Stimulated activated CD8-positive, alpha-beta memory T cell treated with anti-CD3 and anti-CD28 coated beads, Interleukin-4, amount 100 ng/mL, for 1 hour (primary cell): ENCODE measurements at places on chromosomes 7 and 10.

GRCh38 chr10:119724593-119725516 lies 995 bp upstream of the INPP5F start:
- DNase-seq, result no peak

DNA sequence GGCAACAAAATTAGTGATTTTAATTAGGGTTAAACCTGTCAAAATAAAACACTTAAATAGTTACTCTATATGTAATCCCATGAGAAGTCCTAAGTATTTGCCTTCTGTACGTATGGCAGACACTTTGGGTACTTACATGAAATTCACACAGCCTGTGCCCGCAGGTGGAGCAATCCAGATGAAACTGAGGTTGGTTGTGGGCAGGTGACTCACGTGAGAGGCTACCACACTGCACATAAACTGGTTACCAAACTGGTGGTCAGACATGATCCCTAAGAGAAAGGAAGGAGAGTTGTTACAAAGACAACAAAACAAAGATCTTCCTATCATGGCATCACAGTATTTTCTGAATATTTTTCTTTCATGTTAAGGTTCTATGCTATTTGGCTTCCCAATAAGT lies 156.1 kb downstream of the RELN start:
- DNase-seq, result no peak

GRCh38 chr10:63887023-63887589 lies 365.9 kb downstream of the REEP3 start:
- DNase-seq, result no peak

GRCh38 chr10:93039721-93040120 lies 20.9 kb upstream of the CYP26C1 start:
- no peak for DNase-seq

DNA sequence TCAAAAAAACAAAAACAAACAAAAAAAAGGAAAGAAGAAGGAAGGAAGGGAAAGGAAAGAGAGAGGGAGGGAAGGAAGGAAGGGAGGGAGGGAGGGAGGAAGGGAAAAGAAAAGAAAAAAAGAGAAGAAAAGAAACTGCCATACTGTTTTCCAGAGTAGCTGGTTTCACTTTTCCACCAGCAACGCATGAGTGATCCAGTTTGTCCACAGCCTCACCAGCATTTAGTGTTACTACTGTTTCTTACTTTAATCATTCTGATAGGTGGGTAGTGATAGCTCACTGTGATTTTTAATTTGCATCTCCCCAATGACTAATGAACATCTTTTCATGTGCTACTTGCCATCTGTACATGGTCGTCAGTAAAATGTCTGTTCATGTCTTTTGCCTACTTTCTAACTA lies 9.6 kb downstream of the GSTK1 start:
- DNase-seq, result no peak

DNA sequence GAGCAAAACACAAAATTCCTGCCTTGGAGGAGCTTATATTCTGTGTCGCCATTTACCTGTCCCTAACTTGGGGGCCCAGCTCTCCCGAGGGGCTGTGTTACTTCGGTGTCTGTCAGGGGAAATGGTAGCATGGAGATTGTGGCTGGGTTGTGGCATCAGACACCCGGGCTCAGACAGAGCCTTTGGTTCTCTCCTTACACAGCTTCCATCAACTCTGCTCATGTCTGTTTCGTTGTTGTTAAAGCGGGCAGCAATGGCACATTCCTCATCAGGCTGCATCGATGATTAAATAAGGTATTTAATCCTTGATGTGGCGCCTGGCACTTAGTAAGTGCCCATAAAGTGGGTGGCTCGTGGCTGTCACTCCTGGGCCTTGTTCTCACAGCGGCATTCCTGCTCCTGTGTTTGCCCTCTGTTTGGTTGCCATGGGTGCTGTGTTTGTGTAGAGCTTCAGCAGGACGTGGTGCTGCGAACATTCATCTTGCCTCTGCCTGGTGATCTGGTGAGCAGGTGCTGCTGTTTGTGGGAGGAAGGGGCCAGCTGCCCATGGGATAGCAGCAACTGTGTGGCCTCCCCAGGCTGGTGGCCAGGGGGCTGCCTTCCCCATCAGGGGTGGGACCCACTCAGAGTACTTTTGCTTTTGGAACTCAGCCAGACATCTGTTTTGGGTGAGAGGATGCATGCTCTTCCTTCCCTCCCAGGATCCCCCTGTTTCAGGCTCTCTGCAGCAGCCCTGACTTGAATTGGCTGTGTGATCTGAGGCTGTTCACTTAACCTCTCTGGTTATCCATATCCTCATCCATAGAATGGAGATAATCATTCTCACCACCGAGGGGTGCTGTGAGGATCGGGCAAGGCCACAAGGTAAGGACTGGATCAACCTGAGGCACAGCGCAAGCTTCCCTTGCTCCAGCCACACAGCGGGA lies 207.2 kb upstream of the SVIL start:
- no peak for DNase-seq

DNA sequence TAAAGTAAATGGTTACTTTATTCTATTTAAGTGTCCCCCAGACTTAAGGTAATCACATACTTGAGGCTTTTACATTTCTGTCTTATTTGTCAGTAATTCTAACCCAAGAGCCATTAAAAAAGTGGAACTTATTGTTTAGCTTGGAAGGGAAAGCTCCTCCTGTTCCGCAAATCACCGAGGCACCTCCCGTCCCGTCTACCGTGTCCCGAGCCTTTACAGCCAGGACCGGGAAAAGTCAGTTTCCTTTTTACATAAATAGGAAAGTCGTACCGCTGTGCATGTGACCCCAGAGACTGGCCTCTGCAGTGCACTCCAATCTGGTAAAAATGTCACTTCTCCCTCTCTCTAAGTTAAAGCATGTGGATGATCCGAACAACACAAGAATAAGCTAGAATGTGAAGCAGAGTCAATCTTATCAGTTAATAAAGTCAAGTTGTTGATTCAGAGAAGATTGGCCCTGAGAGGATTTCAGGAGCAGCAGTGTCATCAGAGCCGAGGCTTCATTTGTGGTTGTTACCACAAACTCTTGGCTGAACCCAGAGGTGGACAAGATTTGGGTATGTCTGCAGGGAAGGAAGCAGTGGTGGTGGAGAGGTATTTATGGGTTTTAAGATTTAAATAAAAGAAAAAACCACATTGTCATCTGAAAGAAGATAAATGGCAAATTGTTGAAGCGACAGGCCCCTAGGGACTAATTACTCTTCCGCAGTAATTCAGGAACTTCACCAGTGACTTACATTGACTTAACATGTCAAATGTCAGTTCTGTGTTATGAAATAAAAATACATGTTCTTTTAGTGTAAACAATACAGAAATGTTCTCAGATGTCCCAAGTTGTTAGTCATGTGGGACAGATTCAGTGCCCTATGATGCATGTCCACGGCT lies 316.6 kb upstream of the ZNF32 start:
- no peak for DNase-seq

GRCh38 chr10:48492201-48492600 lies 112.7 kb downstream of the ARHGAP22 start:
- DNase-seq, result no peak

- no peak for DNase-seq
These were observed 882.6 kb downstream of the GRM8 start for GRCh38 chr7:126370038-126370668.

DNA sequence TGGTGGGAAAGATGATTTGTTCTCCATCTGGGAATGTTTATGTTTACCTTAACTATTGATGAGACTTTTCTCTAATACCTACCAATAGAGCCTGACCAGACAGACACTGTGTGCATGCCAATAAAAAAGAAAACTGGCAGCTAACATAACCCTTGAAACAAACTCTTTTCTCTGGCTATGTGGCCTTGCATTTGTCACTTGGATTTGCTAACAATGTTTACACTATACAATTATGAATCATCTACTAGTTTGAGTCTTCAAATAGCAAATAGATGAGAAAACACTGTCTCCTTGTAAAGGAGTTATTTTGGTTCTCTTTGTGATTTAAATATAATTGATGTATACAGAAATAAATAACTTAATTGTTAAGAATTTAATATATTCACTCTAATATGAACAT lies 273.1 kb downstream of the SEMA3D start:
- DNase-seq, result no peak

DNA sequence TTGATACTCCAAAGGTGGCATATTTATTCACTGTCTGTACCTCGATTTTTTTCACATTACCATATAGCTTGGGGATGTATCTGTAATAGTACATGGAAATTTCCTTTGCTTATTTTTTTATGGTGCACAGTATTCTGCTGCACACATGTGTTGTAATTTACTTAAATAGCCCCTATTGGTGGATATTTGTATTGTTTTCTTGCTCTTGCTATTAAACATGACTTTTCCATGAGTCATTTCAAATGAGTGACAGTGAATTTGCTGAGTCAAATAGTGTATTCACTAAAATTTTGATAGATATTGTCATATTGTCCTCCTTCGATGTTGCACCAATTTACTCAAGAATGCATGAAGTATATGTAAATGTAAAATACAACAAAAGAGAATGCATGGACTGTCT lies 122.7 kb upstream of the STEAP4 start:
- DNase-seq, result no peak

GRCh38 chr7:112076324-112076723 lies 129.9 kb downstream of the DOCK4 start:
- DNase-seq, result no peak

GRCh38 chr7:122651451-122651850 lies 47.5 kb downstream of the RNF133 start:
- no peak for DNase-seq

DNA sequence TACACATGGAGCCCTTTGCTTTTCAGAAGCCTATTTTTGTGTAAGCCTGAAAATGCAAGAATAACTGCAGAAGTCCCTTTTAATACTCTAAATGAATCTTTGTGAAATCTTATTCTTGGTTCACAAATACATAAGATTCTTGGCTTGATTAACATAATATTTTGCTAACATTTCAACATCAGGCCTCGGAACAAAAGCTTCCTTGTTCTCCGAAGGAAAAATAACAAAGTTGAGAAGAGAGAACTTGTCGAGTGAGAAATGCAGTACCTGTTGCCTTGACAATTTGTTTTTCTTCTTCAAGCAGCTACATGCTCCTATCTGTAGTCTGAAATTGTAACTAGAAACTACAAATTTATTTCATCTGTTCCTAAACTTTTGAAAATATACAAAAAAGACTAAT lies 8.5 kb downstream of the NT5C2 start:
- no peak for DNase-seq

GRCh38 chr10:11302181-11302580 lies 284.5 kb downstream of the CELF2 start:
- DNase-seq, result no peak

GRCh38 chr10:122102146-122102868 lies 113.3 kb downstream of the TACC2 start:
- no peak for DNase-seq

DNA sequence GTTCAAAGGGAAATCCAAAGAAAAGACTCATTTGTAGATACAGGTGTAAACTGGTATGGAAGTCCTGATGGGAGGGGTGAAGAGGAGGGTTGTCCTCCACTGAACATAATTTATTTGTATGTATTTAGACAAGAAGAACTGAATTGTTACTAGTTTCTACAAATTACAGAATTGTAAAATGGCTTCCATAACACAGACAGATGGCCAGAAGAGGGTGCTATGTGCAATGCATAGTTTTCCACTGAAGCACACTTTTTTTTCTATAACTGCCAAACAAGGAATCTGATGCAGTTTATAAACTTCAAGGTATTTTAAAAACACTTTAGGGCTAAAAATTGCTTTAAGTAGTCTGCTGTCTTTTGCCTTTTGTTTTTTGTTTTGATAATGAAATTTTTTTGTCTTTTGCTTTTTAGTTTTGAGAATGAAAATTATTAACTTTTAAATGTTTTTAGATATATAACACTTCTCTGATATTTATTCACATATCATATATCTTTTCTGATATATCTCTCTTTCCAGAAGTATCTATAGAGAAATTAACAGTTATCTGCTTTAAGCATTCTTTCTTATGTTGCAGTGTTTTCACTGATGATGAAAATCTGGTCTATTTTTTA lies 58.5 kb downstream of the PHYHIPL start:
- DNase-seq, result no peak

GRCh38 chr10:26556748-26557640 lies 118.9 kb downstream of the APBB1IP start:
- no peak for DNase-seq

- DNase-seq, result no peak
These were observed 551 bp downstream of the IFIT1 start for GRCh38 chr10:89392974-89393373.

- no peak for DNase-seq
These were observed 140.3 kb upstream of the LANCL2 start for GRCh38 chr7:55224810-55225209.

- DNase-seq, result no peak
These were observed 190.9 kb upstream of the PPP1R3A start for GRCh38 chr7:114109721-114110120.

GRCh38 chr10:5424751-5425150 lies 12.4 kb downstream of the NET1 start:
- no peak for DNase-seq

DNA sequence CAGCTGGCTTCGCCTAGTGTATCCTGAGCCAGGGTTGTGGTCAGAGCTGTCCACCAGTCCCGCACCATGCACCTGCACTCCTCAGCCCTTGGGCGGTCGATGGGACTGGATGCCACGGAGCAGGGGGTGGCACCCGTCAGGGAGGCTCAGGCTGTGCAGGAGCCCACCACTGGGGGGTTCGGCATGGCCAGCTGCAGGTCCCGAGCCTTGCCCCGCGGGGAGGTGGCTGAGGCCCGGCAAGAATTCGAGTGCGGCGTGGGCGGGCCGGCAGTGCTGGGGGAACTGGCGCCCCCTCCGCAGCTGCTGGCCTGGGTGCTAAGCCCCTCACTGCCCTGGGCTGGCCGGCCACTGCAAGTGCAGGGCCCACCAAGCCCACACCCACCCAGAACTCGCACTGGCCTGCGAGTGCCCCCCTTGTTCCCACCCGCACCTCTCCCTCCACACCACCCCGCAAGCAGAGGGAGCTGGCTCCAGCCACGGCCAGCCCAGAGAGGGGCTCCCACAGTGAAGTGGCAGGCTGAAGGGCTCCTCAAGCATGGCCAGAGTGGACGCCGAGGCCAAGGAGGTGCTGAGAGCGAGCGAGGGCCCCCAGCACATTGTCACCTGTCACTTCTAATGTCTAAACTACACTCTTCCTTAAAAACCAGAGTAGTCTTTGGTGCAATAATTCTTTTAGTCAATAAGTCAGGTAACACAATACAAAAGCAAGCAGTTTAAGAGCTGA lies 11.0 kb downstream of the FAM25A start:
- DNase-seq, result no peak

DNA sequence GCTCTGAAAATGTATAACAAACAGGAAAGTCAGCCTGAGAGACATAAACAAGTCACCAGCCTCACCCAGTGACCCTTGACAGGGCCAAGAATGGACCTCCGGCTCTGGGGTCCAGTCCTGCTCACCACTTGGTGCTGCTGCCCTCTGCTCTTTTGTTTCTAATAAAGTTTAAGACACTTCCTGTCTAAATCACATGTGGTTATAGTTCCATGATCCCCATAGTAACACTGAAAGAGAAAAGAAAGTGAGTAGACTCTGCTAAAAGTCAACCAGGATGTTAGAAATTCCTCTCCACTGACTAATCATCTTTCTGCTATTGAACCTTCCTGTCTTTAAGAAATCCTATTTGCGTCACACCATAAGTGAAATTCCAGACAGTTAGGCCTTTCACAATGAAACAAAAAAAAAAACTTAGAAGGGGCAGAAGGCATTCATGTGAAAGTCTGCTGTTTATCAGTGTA lies 179.2 kb upstream of the BET1 start:
- DNase-seq, result no peak
